ENCODE measurements at places on chromosomes 4 and X.

DNA sequence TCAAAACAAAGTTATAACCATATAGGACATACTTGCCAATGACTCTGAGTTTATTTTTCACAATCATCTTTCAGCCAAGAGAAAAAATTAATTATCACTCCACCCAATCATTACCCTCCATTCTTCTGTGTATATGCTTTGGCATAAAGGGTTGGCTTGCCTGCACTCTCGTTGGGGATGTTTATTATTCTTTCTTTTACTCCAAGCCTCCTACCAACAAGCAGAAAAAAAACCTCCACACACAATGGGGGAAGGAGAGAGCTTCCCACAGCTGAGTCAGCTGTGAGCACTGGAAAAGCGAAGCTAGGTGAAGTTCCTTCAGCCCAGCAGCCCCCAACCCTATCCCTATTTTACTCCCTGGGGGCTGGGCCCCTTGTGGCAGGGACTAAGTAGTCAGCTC, 1.5 kb downstream of the OPHN1 start:
- no peak for DNase-seq

GRCh38 chrX:46185923-46186810, 359.1 kb downstream of the ZNF674 start:
- no peak for DNase-seq

GRCh38 chr4:54677416-54677815, 19.7 kb downstream of the KIT start:
- no peak for DNase-seq

DNA sequence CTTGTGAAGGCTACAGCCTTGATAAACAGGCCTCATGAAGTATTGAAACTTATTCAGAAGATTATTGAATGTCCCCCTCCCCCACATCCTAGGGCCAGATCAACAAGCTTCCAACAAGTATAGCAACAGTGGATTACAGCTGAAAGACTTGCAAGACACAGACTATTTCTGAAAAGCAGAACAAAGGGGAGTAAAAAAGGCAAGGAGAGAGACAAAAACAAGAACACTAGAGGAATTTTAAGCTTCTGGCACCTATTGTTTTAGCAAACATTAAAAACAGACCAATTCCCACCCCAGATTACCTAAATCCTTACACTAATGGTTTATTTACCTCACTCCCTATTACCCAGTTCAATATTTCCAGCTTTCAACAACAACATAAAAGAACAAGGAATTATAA, 446.3 kb upstream of the FSTL5 start:
- peak; percentile 39 for DNase-seq

GRCh38 chr4:159015841-159016240, 87.0 kb upstream of the RAPGEF2 start:
- no peak for DNase-seq

DNA sequence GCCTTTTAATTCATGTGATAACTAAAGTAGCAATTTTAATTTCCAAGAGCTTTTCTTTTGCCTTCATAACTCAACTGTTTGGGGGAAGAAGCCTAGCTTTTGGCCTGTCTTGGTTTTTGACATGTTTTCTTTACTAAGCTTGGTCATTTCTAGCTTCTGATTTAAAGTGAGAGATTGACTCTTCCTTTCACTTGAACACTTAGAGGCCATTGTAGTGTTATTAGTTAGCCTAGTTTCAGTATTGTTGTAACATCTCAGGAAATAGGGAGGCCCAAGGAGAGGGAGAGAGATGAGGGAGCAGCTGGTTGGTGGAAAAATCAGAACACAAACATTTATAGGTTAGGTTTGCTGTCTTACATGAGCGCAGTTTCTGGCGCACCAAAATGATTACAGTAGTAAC, 44.8 kb downstream of the DCLK2 start:
- no peak for DNase-seq

DNA sequence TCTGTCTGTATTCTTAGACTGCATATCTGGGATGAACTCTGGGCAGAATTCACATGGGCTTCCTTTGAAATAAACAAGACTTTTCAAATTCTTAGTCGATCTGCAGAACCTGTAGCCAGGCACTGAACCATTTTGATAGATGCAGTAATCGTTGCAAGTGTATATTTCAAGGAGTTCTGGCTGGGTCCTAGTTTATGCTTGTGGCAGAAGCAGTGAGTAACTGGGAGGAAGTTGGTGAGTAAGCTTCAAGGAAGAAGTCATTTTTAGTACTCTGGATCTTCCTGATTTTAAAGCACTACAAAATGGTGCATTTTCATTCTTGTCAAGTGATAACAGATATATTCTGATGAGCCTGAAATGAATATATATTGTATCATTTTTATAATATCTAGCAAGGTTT, 9.5 kb downstream of the HPRT1 start:
- no peak for DNase-seq

- DNase-seq, result no peak
Measured at GRCh38 chr4:14853176-14853943, 148.9 kb upstream of the CPEB2 start.

- no peak for DNase-seq
Measured at GRCh38 chr4:108003982-108004515, 14.4 kb downstream of the HADH start.

GRCh38 chr4:35238793-35239192, 1005.5 kb downstream of the ARAP2 start:
- DNase-seq, result no peak

DNA sequence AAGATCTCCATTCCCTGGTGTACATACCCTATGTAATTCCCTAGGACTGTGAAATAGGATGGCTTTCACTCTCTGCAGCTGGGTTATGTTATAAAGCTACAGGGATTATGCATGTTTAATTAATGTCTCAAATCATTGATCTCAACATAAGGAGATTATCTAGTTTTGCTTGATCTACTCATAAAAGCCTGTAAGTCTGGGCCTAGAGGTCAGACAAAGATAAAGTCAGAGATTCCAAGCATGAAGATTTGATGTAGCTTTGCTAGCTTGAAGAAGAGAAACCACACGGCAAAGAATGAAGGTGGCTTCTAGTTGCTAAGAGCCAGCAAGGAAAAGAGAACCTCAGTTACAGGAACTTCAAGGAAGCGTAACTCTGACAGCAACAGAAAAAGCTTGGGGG, 456.9 kb downstream of the CCSER1 start:
- DNase-seq, result no peak

- DNase-seq, result peak; percentile 3
Measured at GRCh38 chr4:22607382-22607781, 85.4 kb upstream of the GBA3 start.

- DNase-seq, result no peak
Measured at GRCh38 chr4:8035371-8035780, 95.7 kb upstream of the AFAP1 start.

DNA sequence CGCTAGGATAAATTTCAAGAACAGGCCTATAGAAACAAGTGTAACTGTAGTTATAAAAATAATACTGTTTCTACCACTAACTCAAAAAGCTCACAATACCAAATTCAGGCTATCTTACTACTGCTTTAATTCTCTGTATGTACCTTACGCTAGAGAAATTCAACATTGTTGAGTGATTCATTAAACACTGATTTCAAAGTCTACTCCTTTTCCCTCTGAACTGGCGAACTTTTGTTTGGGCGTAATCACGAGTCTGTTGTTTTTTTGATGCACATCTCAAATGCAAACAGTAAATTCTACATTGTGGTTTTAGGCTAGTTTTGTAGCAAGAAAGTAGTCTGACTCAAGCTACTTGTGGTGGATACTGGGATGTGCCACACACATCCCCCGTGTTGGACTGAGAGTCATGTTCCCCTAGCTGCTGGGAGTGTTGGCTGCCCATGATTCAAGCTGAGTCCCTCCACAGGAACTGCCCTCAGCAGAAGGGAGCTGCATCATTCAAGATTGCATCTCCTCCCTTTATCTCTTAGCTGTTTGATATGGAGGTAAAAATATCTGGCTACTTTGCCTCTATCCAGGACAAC, 406.1 kb downstream of the RAPGEF2 start:
- DNase-seq, result no peak

- DNase-seq, result no peak
Measured at GRCh38 chr4:1164040-1164439, 8.3 kb downstream of the SPON2 start.

DNA sequence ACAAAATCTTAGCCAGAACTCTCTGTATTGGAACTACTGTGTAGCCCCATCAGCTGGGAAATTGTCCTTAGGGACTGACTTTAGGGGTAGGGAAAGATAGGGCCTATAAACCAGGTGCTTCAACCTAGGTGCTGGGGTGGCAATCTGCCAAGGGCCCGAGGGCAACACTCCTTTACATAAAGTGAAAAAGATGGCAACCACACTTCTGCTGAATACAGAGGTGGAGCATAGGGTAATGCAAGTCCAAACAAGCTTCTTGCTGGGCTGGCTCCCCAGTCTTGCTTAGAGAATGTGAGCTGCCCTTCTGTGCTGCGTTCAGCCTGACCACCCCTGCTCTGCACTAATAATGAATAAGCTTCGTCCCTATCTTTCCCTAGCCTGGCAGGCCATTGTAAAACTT, 9.8 kb downstream of the ZBTB33 start:
- DNase-seq, result no peak

- peak; percentile 69 for DNase-seq
Measured at GRCh38 chr4:150546286-150546685, 35.7 kb upstream of the MAB21L2 start.

GRCh38 chr4:135775909-135776308, 1574.3 kb upstream of the PABPC4L start:
- no peak for DNase-seq

DNA sequence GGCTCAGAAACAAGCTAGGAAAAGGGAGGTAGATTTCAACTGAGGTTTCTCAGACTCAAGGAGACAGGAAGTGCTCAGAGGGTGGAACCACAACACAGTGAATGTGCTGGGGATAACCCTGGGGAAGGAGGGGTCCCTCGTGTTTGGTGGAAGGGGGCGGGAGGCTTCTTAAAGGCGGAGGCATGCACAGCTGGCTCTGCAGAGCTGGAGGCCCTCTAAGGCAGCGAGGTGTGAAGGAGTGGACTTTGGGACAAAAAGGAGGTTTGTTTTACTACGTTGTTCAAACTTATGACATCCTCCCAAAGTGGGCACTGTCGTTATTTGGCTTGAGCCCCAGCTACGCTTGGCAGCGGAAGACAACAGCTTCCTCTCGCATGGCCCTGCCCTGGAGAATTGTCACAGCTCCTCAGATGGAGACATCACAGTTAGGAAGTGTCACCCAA, 21.7 kb upstream of the MTM1 start:
- DNase-seq, result no peak

DNA sequence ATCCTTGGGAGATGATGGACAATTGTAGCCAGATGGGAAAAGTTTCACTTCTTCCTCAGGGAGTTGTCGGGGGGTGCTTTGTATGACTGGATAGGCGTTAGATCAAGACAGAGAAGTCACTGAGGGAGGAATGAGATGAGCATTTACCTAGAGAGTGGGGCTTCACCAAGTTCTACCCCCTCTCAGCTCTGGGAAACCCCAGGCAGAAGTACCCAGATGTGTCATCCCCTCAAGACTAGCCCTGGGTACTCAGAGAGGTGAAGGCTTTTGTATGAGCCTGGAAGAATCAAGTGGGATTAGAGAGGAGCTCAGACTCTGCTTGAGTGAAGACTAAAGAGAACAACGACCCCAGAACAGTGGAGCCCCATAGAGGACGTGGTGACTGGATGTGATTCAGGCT, 1.9 kb downstream of the MAGEB1 start:
- DNase-seq, result no peak

DNA sequence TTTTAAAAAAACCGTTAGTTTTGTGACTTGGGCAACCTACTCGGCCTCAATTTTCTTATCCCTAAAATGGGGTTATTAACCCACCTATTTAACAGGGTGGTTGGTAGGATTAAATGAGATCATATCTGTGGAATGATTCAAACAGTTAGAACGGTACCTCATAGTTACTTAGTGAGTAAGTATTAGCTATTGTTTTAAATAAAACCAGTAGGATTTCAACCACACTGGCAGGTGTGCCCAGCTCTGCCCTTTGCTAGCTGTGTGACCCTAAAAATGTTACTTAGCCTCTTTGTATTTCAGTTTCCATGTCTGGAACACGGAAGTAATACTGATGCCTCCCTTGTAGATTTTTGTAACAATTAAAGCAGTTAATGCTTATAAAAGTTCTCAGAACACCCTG, 225.8 kb upstream of the SPRY1 start:
- DNase-seq, result no peak

DNA sequence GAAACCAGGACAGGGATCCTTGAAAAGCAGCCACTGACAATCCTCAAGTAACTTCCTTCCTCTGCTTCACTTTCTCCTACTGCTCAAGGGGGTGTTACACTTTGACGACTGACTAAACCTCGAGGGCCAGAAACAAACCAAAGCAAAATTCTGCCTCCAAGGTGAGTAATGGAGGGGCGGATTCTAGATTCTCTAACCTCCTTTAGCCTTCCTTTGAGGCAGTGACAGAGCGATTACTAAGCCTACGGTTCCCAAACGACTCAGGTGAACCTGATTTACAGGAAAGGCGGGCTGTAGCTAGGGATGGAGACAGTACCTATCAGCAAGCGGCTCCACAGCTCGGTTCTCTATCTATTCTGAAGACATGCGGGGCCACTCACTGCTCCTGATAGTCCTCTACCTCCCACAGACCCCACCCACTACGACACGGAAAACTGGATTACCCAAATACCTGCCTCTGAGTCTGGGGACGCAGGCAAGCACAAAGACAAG, 487 bp downstream of the TBCK start:
- DNase-seq, result no peak

GRCh38 chrX:124406294-124407014, 60.1 kb downstream of the SH2D1A start:
- peak; percentile 36 for DNase-seq

DNA sequence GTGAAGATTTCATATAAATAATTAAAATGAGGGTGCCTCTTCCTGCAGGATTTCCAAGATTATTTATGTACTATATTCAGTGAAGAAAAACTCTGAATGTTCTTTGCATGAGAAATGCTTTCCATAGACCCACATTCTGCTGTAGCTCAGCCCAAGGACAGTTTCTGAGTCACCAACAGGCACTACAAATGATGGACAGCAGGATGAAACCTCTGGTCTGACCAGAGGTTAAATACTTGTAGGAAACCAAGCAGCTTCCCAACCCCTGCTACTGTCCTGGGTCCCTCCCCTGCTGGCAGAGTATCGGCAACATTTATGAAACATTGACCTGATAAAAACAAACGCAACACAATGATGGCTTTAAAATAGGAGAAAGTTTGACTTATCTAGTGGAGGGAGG, 73.1 kb downstream of the CXXC4 start:
- DNase-seq, result no peak

DNA sequence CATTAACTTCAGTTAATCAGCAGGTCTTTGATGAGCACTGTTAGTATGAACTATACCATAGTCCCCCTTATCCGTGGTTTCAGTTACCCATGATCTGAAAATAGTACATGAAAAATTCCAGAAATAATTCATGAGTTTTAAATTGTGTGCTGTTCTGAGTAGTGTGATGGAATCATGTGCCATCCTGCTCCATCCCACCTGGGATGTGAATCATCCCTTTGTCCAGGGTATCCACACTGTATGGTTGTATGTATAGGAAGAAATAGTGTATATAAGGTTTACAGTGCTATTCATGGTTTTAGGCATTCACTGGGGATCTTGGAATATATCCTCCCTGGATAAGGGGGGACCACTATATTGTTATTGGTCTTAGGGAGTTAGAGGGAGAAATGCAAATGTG, 24.5 kb downstream of the ARHGAP10 start:
- no peak for DNase-seq

GRCh38 chrX:26915064-26915463, 548.1 kb downstream of the PPP4R3C start:
- DNase-seq, result no peak

Data from neuronal stem cell (in vitro differentiated cells).